ENCODE measurements at places on chromosomes 1 and 21.

DNA sequence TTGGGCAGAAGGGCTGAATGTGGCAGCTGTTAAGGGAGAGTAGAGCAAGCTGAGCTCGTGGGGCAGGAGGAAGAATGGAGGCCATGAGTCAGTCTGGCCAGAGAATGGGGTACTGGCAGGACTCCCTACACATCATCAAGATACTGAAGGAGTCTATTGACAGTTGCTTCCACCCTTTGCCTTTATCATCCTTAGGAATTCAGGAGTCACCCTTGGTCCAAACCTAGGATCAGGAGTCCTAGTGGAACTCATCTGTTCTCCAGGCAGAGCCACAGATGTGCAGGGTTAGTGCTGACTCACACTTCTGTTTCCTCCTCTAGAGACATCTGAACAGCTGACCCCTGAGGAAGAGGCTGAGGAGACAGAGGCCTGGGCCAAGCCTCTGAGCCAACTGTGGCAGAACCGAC is 18.7 kb upstream of the ST3GAL3 start:
- DNase-seq, result no peak

DNA sequence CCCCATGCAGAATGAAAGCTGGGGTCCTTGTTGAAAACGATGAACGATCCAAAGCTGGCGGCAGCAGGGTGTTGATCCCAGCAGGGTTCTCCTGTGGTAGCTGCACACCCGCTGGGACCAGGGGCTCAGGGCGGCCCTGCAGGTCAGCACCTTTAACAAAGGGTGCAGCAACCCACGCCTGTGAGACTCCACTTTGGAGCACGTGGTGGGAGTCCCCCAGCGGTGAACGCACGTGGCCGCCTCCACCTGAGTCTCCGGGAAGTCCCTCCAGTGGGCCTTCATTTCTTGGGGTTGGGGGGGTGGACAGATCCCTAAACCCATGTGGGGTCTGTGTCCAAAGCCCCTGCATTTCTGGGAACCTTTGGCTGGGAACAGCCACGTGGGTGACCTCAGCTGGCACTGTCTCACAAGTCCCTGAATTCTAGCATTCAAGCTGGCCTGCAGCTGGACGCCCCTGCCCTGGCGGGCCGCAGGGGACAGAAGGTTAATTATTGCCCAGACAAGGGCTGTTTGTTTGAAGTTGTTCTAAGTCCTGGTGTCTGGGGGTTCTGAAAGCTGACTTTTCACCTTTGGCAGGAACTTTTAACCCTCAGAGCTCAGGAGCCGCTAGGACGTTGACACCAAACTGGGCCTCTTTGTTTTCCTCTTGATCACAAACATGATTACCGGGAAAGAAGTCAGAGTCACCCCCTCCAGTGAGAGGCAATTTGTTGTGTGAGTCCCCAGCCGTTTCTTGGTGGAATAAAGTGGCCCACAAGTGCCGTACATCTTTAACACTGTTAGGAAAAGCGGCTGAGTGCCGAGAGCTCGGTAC is 64.5 kb downstream of the COL18A1 start:
- no peak for DNase-seq

GRCh38 chr1:212466437-212466836 is 33.7 kb downstream of the NENF start:
- DNase-seq, result no peak

DNA sequence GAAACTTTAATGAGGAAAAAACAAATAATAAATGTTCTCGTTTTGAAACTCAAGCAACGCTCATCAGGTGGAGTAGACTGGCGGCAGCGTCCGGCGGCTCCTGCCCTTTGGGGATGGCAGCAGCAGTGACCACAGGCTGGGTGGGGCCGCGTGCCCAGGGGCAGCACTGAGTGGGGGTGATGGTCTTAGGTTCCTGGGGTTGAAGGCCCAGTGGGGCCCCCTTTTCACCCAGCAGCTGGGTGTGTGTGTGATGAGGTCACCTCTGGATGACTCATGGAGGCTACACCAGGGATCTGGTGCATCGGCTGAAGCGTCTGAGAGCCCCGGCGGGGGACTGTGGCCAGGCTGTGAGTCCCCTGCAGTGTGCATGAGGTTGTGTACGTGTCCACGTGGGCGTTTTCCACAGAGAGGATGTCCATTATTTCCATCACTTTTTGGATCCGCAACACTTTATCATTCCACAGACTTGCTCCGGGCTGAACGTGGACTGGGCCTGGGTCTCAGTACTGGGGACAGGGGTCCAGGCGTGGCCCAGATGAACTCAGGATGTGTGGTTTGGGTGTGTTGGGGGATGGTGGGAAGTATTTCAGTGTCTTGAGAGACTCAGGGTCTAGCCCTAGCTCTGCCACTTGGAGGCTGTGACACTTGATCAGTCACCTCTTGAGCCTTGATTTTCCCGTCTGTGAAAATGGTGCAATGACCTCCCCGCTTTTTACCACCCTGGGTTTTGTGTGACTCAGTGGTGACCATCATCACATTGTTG is 25.6 kb downstream of the LDLRAP1 start:
- no peak for DNase-seq

GRCh38 chr1:205497351-205497750 is 7.1 kb upstream of the CDK18 start:
- DNase-seq, result no peak

- DNase-seq, result no peak
Measured at GRCh38 chr1:82032068-82032467, 231.3 kb downstream of the ADGRL2 start.

DNA sequence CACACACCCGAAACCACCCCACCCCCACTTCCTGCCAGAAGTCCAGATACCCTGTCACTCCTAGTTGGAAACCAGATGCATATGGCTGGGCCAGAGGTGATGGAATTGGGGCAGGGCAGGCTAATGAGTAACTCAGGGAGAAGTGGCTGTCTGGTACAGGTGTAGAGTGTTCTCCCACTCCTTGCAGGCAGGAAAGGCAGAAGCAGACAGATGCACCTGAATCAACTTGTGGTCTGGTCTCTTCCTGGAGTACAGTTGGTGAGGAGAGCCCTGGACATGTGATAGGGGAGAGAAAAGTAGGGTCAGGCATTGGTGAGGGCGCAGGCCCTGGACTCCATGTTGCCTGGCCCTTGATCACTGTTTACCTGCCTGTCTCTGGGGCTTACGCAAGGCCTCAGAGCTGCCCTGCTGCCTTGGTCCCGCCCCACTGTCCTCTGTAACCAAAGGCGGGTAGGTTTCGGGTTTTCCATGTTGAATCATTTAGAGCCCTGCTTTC is 2.5 kb downstream of the CGN start:
- DNase-seq, result no peak

GRCh38 chr1:178344513-178345091 is 152.2 kb downstream of the CLEC20A start:
- DNase-seq, result no peak

- no peak for DNase-seq
Measured at GRCh38 chr1:4653796-4654725, at the start of gene AJAP1. AJAP1 (plus strand) TSS chr1:4654609; CDS start chr1:4655426, 817 bp downstream.

DNA sequence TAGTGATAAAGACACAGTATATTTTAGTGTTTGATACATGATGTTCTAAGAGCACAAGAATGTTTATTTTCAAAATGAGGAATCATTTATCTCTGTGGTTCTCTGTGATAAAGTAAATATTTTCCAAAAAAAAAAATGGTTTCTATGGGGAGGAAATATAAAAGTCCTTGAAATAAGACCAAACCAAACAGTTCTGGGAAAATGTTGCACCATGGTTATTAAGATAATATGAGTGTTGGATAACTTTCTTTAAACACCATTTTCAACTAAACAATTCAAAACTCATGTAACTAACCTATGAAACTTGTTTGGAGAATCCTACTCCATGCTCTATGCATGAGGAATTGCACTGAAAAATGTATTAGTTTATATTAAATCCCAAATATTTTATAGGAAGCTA is 184.6 kb downstream of the KCNT2 start:
- no peak for DNase-seq

DNA sequence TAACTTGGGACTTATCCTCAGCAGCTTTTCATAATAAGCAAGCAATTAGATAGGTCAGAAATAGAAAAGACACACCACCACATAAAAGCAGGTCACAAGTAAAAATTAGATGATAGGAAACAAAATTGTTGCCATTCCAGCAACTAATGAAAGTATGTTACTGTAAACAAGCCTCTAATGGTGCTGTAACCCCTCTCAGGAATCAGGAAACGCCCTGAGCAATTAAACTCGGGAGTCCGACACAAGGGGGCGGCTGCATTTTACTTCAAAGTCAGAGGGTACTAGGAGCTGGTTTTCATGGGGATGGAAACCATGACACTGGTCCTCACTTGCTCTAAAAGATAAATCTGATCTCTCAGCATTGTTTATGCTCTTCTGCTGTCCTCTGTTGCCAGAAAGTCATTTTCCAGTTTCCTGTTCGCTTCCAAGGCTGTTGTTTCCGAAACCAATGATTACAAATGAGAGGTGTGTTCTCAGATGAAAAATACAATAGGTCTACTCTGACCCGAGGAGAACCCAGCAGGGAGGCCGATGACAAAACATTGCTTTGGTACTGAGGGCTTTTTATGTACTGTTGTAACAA is 93.4 kb downstream of the TGFBR3 start:
- DNase-seq, result no peak

DNA sequence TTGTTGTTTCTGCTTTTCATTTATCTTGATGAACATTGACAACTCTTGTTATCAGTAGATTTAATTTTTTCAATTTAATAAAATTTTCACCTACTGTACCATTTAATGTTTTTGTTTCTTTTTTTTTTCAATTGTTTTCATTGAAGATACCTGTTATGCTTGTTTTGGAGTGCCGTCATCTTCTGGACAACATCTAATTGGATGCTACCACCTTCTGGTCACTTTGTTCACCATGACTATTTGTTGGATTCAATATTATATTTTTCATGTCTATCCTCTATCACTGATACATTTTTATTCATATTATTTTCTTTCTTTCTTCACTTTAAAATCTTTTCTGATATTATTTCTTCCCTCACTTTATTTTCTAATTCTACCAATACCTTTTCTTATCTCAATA is 14.0 kb downstream of the KRTAP21-2 start:
- no peak for DNase-seq

DNA sequence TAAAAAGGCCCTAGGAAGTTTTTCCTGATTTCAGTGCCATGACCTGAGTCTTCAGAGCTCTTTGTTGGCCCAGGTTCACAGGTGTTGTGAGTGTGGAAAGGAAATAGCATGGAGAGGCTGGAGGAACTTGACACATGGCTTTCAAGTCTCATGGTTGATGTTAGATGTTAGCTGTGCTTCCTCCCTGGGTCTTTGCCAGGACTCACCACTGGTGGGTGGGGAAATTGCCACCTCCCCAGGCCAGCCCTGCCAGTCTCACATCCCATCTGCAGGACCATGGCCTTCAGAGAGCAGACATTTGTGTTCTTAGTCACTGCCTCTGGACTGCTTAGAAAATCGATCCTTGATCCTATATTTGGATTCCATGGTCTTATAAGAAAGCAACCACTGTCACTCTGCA is 383.2 kb downstream of the DISC1 start:
- DNase-seq, result no peak

GRCh38 chr21:42534421-42535378 is 21.0 kb downstream of the SLC37A1 start:
- no peak for DNase-seq

DNA sequence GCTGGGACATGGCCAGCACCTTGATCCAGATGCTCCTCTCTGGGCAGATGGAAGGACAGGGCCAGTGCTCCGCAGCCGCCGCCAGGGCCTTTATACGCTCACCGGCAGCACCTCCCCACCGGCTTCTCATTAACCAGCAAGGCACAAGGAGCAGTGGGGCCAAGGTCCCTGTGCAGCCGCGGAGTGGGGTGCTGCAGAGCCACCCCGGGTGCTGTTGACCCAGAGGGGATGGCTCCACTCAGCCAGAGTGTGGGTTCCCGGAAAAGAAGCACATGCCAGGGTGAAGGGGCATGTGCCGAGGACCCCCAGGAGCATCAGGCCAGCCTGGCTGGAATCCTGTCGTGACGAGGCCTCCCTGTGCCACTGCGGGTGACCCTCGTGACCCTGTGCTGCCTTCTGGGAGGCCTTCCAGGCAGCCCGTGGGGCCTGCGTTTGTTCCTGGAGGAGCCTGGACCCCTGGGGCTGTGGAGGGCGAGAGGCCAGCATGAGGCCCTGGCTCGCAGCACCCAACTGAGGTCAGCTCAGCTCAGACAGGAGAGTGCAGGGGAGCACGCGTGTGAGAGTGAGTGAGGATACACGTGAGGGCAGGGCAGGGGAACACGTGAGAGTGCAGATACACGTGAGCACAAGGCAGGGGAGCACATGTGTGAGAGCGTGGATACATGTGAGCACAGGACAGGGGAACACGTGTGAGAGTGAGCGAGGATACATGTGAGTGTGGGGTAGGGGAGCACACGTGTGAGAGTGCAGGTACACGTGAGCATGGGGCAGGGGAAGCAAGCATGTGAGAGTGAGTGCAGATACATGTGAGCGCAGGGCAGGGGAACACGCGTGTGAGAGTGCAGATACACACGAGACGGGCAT is at the start of gene FTCD:
TSS of gene FTCD (minus strand) at position 66 of the 864 bp plus-strand sequence. CDS start at position 10, 56 bp downstream.
- no peak for DNase-seq

DNA sequence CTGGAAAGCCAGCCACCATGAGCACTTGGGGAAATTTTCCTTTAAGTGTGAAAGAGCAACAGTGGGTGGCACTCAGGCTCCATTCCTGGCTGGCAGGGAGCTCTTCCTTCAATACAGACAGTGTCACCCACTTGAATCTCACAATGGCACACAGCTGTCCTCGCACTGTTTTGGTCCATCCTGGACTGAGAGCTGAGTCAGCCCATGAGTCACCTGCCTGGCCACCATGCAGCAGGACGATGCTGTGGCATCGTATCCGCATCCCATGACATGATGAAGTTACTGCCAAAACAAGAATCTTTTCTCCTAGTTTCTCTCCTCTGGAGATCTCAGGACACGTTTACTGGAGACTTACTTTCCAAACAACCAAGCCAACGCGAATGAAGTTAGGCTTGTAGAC is 6.0 kb downstream of the TMPRSS2 start:
- DNase-seq, result no peak

- DNase-seq, result no peak
Measured at GRCh38 chr1:204915861-204916495, 45.3 kb downstream of the NFASC start.

GRCh38 chr1:212994926-212995325 is 20.7 kb downstream of the ANGEL2 start:
- DNase-seq, result no peak

DNA sequence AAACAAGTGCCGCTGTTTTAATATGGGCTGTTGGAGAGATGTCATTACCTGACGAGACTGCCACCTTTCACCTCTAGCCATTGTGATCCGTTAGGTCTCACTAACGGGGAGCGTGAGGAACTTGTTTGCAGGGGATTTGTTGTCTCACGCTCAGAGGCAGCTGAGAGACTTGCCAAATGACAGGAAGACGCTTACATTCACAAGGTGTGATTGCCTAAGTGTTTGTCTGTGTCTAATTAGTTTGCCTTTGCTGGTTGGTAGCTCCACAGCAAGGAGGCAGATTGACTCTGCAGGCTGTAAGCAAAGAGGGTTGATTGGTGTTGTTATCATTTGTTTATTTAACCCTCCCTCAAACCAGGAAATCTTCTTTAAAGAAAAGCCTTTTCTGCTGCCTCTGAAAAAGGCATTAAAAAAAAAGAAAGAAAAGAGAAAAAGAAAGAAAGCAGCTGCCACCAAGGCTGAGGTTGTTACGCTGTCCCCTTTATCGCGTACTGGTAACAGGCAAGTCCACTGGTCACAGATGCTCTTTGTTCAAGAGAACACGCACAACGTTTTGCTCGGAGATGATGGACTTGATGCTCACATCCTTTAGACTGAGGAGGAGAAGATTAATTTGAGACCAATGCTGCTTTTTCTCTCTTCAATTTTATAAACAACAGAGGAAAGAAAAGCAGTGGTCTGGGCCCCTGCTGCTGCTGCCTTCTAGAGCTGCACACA is 203.9 kb downstream of the ZNF326 start:
- no peak for DNase-seq
